Stimulated activated CD4-positive, alpha-beta T cell treated with anti-CD3 and anti-CD28 coated beads, Interleukin-1b, Interleukin-23, amount 100 ng/mL, for 1 hour (primary cell): ENCODE measurements at places on chromosomes 12 and 14.

DNA sequence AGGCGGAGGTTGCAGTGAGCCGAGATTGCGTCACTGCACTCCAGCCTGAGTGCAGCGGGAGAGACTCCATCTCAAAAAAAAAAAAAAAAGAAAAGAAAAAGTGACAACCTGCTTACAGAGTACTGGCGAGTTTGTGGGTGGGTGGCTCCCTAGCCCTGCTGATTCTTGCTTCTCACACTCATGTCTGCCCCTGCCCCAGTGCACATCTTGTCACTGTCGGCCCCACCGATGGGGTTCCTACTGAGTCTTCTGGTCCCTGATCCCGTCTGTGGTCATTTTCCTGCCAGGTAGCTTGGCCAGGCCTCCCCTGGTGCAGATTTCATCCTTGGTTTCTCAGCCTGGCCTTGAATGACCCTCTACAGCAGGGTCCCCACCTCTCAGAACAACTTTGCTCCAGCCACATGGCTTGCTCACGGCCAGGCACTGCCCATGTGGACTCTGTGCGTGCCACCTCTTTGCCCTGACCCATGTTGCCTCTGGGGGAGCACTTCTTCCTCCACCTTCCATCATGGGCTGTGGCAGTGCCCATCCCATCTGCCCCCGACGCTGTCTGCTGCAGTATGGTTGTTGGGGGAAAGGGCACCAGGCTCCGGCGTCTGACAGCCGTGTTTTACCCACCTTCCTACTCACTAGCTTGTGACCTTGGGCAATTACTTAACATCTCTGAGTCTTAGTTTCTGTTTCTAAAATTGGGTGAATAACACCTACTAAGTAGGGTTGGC, 2.1 kb upstream of the PTPN6 start:
- DNase-seq = no peak

GRCh38 chr14:70701610-70702009, 59.9 kb downstream of the TTC9 start:
- no peak for DNase-seq

GRCh38 chr14:35305633-35306032, 13.5 kb downstream of the PSMA6 start:
- DNase-seq = no peak

DNA sequence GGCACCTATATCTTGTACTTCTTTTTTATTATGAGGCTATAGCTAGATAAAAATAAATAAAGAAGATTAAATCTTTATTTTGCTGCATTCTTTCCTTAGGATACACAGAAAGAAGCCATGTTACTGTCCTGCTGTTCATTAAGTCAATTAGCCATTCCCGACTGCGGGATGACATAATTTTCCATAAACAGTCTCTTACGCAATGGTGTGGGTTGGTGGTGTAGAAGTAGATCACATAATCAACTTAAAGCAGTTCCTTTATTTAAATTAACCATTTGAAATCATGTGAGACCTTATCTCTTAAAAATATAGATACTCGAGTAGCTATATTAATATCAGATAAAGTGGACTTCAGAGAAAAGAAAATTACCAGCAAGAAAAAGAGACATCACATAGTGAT, 40.2 kb downstream of the TAOK3 start:
- DNase-seq = no peak

- DNase-seq = no peak
Observed at GRCh38 chr14:64950889-64951288, 8.3 kb upstream of the GPX2 start.
